ENCODE measurements at places on chromosomes 2 and 18. TPM values are rescaled to one million over a fixed set of nuclear protein-coding genes. Genes with fewer than 3 reads are reported as not detected.

The GALNT3 gene
- total RNA-seq, result 8.0 TPM

The EXOC6B gene
- total RNA-seq, result 25.3 TPM

The CD207 gene
- not detected for total RNA-seq

The SNRNP200 gene
- total RNA-seq, result 73.5 TPM

The DSG4 gene
- not detected for total RNA-seq

The FOXD4L1 gene
- not detected for total RNA-seq

The IKZF2 gene
- total RNA-seq, result 0.97 TPM
